ENCODE measurements at places on chromosomes 12 and 14.
A peak's percentile ranks its signal among the peaks of the same experiment; 100 is the strongest.

DNA sequence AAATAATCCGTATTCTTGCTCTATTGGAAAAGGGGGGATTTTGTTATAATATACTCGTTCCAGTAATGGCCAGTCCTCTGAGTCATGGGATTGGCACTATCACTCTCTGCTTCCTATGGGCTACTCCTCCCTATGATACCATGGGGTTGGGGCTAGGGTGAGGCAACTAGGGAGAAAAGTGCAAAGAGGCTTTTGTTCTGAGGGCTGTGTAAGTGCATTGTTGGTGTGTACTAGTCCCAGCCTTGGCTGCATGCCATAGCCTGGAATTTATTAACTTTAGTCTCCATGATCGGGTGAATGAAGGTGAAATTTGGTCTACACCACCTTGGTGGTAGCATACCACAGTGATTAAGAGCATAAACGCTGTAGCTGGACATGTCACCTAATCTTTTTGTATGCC lies 247.6 kb downstream of the RPAP3 start:
- DNase-seq = no peak

DNA sequence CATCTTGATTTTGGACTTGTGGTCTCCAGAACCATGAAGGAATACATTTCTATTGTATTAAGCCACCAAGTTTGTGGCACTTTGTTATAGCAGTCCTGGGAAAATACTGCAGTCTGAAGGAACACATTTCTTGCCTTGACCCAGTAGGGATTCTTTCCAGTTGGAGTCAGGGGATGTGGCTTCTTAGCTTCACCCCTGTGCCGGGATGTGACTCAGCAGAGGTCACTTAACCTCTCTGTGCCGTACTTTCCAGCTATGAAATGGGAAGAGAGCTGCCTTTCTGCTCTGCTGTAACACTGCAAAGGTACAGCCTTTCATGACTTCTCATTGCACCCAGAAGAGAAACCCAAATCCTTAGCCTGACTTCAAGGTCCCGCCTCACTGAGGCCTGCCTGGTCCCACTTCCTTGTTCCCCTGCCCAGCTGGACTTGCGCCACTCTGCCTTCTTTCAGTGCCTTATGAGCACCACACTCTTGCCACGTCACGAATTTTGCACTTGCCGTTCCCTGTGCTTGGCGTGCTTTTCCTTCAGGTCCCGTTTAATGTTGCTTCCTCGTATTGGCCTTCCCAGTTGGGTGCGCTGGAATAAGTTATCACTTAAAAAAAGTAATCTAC lies 24.2 kb downstream of the CHST11 start:
- DNase-seq = no peak

- no peak for DNase-seq
Measured at GRCh38 chr12:49550693-49551252, 11.9 kb downstream of the KCNH3 start.

- DNase-seq = peak; percentile 27
Measured at GRCh38 chr12:105084251-105085250, at the start of gene ALDH1L2. TSS of gene ALDH1L2 (minus strand) at chr12:105084458. CDS start at chr12:105084436, 22 bp downstream.

DNA sequence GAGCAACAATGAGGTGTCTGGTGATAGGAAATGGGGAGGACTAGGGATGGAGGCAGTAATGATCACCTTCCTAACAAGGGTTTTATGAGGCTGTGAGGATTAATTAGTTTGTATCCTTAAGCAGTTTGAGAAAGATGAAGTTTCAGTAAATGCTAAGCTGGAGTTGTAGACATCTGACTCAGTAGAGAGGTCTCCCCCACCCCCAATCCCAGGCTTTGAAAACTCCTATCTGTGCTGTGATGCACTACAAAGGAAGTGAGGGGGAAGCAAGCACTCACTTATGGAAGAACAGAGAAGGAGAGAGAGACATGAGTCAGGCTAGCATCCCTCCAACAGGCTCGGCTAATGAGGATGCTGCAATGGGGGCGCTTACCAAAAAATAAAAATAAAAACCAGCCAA lies 5.5 kb upstream of the BCL11B start:
- DNase-seq = no peak

- no peak for DNase-seq
Measured at GRCh38 chr12:55065535-55065934, 45.8 kb downstream of the NEUROD4 start.

DNA sequence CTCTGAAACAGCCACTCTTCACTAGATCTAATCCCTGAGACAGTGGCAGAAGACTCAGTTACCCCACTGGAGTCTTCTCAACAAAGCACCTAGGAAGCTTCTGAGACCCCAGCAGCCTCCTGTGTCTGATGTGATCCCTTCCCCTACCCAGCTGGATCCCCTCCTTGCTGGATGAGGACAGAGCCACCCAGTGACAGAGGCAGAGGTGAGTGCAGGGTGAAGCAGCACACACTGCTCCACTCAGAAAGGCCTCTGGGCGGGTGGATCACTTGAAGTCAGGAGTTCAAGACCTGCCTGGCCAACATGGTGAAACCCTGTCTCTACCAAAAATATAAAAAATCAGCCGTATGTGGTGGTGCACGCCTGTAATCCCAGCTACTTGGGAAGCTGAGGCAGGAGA lies 2.7 kb downstream of the SPRYD3 start:
- no peak for DNase-seq

Data from activated CD4-positive, alpha-beta T cell treated with anti-CD3 and anti-CD28 coated beads for 24 hours (primary cell).